ENCODE measurements at places on chromosomes 13 and 19.

GRCh38 chr13:43848001-43848649, 31.4 kb downstream of the CCDC122 start:
- peak; percentile 82 for DNase-seq

- no peak for DNase-seq
Measured at GRCh38 chr13:100089465-100090032, 656 bp downstream of the PCCA start.

DNA sequence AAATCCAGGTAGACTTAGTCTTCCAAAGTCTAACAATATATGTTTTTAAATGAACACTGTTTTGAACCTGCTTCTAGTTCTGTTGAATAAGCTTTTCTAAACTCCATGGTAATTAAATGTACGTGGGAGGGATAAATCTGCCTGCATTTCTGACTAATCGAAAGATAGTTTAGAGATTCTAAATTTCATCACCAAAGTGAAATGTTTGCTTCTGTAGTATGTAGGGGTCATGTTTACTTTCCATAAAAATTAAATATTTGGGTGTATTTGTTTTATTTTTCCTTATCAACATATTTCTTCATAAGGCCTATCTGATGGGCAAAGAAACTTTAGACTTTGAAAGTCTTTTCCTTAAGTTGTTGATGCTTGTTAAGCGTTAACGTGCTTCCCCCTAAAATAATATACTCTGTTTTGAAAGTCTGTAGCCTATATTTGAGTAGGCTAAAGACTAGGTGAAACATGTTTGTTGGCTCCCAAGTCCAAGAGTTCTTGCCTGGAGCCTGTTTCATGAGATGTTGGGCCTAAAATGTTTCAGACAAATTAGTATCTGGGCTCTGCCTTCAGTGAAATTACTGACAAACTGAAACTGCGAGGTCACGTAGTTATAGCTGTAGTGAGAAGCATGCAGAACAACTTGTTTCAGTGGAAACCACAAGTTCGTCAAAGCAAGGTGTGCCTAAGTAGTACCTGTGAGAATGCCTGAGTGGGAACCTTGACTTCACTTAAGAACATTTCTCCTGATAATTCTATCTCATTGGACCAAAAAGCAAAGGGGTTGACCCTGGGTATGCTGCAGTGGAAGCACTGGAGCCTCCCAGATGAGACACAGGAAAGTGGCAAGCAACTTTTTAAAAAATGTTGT, 126.2 kb downstream of the LMO7 start:
- no peak for DNase-seq

DNA sequence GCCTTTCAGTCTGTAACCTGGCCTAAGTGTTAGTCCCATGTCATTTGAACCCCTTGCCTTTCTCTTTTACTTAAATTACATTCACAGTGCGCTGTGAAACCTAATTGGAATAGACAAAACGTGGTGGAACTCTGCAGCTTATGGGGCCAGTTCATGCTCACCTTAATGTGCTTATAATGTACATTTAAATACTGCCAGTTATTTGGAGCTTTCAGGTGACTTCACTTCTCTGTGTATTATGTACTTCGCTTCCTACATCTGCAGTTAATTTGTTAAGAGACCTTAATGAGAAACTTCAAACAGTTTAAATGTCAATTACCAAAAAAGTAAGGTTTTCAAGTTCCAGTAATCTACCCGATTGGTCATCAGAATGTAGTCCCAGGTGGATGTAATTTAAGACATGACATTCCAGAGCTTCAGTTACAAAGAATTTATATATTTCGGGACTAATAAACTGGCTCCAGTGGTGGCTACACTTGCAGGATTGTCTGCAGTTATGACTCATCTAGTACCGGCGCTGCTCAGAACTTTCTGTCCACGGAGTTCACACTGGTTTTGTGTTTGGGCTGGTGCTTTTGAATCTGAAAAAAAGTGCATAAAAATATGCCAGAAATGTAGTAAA, 125.3 kb downstream of the TM9SF2 start:
- no peak for DNase-seq

DNA sequence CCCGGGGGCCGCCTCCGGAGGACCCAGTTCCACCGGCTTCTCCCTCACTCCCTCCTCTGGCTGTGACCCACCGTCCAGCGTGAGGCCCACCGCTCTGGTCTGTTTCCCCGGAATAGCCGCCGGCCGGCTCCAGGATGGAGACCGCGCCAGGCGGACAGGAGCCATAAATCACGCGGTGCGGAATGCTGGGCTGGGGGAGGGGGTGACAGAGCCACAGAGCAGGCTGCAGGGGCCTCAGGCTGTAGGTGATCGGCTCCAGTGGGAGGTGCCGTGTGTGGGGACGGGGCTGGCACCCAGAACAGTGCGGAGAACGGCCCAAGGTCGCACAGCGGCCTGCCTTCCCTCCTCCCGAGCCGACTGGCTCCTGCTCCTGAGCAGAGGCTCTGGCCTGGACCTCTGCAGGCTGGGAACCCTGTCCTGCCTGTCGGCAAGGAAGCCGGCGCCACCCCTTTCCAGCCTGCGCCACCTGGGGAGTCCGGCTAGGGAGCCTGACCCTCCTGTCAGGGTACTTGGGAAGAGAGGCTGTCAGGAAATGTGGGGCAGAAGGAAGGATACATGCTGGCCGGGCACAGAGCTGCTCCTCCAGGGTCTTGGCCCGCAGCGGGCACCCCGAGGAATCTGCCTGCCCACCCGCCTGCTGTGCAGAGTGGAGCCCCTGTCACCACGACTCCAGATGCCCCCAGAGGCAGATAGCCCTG, 8.3 kb downstream of the PIAS4 start:
- no peak for DNase-seq

DNA sequence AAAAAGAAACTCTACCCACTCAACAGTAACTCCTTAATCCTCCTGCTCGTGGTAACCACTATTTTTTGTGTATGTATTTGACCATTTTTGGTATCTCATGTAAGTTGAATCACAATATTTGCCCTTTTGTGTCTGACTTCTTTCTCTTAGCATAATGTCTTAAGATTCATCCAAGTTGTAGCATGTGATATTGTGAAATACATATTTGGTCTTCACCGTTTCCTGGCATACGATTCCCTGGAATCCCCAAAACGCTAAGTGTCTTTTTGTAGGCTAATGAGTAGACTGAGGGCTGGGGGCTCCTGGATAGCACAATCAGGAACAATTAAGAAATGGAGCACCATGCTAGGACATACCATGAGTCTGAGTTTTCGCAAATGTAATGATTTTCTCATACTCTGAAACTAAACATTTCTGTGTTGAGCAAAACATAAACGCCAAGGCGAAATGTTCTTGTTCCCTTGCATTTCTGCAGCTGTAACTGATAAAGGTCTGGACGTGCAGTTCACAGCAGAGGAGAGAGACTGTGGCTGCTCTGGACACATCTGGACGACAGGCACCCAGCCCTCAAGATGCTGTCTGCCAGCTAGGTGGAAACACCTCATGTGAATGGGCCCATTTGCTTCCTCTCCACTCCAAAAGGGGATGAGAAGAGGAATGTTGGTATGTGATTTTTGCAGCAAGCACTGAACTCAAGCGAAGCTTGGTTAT, 38.4 kb downstream of the BRD4 start:
- DNase-seq: no peak

DNA sequence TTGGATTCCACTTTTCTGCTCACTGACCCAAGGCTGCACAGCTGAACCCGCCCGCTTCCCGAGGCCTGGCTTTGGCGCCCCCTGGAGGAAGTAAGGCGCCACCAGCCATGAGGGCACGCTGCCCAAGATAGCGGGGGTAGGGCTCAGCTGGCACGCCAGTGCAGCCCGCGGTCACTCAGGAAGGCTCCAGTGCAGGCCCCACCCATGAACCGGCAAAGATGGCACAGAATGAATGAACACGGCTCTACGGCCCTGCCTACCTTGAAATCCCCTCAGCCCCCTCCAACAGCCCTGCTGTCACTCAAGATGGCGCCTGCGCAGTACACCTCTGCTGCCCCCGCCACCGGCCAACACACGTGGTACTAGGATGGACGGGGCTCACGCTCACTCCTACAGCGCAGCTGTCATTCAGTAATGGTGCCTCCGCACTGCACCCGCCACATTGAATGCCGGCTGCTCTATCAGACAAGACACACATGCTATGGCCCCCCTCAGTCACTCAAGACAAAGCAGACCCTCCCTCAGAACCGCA, 3.0 kb downstream of the PEG3 start:
- no peak for DNase-seq

DNA sequence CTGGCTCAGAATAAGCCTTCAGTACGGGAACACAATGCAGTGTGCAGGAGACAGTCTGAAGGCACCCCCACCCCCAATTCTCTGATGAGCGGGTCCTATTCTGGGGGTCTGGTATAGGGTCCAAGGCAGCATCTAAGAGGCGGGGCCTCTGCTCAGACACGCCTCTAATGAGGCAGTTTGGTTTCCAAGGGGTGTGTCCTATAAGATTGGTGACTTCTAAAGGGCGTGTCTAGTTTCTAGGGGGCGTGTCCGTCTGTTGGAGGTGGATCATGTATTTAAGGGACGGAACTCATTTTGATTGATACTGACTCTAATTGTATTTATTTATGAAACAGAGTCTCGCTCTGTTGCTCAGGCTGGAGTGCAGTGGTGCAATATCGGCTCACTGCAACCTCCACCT, 8.7 kb downstream of the FIZ1 start:
- DNase-seq: no peak

DNA sequence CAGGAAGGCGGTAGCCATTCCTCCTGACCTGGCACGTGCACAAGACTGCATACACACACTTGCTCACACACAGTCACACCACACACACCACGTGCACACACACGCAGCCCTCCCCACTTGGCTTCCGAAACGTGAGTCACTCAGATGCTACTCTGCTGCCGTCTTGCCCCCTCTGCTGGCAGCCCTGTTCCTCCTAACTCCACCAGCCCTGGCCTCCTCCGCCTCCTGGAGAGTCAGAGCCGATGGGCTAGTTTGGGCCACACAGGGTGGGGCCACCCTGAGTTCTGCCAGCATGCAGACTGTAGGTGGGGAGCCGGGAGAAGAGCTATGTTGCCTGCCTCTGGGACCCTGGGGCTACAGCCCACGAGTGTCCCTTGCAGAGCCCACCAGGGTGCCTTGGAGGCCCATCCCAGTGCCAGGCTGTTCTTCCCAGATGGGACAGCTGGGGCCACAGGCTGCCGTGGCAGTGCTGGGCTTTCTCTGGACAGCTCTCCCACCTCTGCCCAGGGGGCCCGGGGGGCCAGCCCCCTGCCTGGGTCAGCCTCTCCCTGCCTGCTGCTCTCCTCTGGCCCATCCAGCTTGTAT, 12.1 kb downstream of the PIN1 start:
- peak; percentile 52 for DNase-seq

- no peak for DNase-seq
Measured at GRCh38 chr19:4691373-4691772, 21.2 kb upstream of the MYDGF start.

GRCh38 chr13:80012251-80012650, 328.7 kb downstream of the SPRY2 start:
- peak; percentile 12 for DNase-seq

GRCh38 chr13:48644141-48644540, 9.6 kb upstream of the CYSLTR2 start:
- no peak for DNase-seq

GRCh38 chr13:80070024-80070703, 270.8 kb downstream of the SPRY2 start:
- no peak for DNase-seq

- DNase-seq: no peak
Measured at GRCh38 chr13:21429211-21429610, 29.9 kb downstream of the ZDHHC20 start.

DNA sequence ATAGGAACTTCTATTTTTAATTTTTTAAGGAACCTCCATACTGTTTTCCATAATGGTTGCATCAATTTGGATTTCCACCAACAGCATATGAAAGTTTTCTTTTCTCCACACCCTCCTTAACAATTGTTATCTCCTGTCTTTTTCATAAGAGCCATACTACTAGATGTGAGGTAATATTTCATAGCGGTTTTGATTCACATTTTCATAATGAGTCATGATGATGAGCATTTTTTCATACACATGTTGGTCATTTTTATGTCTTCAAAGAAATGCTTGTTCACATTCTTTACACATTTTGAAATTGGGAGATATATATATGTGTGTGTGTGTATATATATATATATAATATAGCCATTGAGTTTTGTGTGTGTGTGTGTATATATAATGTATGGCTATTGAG, 420.3 kb upstream of the PCDH9 start:
- DNase-seq: no peak

GRCh38 chr13:71867131-71867814, at the start of gene DACH1:
DACH1 (minus strand) TSS chr13:71867204.
- peak; percentile 75 for DNase-seq

- DNase-seq: no peak
Measured at GRCh38 chr13:20127562-20128458, 33.0 kb downstream of the GJA3 start.

All from KBM-7 (cell line).